ENCODE measurements at places on chromosomes 3 and 15.

DNA sequence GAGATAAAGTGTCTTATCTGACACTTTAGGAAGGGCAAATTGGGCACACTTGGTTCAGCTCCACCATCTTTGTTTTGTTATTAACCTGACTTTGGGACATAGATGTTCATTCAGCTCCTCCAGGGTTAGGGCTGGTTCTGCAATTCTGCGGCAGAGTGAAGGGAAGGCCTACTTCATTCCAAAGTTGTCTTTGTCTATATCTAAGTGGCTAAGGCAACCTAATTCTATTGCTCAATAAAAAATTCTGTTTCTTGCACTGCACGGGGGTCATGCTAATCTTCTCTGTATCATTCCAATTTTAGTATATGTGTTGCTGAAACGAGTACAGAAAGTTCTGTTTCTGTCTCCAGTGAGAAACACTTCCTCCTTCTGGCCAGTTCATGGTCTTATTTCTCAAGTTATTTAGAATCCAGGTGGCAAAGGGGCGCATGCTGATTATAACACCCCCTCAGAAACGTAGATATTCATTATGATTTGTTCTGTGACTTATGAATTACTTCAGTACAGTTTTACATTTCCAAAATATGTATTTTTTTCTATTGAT, 53.5 kb downstream of the PFN2 start:
- no peak for DNase-seq

GRCh38 chr3:126542340-126543241, 16.1 kb downstream of the C3orf22 start:
- DNase-seq: no peak

DNA sequence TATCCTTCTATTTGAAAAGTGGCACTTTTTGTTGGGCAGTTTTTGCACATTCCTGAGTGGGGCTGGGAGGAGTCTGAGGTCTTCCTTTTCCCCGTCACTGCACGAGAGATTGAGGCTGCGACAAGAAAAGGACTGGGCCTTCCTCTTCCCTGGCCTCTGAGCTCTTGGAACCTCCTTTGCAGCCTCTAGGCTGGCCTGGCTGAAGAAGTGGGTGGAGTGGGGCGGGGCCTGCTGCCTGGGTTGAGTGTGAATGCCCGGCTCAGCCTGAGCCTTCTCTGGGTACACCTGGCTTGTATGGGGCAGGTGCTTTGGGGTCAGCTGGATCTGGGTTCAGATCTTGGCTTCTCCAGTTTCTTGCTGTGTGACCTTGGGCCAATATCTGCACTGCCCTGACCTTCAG, 43.1 kb downstream of the PLXNA1 start:
- DNase-seq: no peak

GRCh38 chr15:70258369-70259027, 160.8 kb upstream of the TLE3 start:
- DNase-seq: peak; percentile 55

DNA sequence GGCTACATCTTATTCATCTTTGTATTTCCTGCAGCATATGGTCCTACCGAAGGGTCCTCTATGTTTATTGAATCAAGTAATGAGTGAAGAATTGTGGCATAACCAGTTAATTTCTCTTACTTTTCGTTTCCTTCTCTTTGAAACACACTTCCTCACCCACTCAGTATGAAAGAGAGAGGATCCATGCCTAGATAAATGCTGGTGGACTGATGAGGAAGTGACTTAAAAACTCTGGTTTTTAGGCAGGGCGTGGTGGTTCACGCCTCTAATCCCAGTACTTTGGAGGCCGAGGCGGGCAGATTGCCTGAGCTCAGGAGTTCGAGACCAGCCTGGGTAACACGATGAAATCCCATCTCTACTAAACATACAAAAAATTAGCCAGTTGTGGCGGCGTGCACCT, 2.2 kb upstream of the MB21D2 start:
- DNase-seq: no peak

DNA sequence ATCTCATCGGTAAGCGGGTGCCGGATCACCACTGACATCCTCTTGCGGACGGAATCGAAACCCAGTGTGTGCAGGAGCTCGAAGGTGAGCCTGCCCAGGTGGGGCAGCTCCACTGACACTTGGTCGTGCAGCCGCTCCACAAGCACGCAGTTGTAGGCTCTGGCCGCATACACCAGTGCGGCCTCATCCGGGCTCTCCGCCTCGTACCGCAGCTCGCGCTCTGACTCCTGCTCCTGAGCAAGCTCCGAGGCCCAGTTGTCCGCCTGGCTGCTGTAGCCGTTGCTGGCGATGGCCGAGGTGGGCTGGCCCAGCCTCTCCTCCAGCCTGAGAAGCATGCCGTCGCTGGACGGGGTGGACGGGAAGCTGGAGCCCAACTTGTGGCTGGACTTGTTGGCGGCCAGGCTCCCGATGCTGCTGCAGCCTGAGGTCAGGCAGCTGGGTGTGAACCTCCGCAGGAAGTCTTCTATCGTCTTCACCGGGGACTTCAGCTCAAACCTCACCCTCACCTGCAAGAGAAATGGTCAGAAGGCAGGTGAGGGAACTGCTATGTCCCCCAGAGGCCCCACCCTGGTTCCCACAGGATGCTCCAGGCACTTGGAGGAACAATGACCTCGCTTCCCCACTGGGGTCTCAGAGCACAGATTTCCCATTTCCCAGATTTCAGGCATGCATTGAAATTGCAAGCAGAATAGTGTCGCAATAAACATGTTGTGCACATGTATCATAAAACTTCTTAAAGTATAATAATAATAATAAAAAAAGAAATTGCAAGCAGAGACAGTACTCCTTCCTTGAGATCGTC, 149.2 kb downstream of the ATP10A start:
- DNase-seq: no peak

GRCh38 chr3:45214061-45214680, 11.9 kb downstream of the TMEM158 start:
- DNase-seq: no peak

- DNase-seq: peak; percentile 25
These were observed 210.2 kb downstream of the ADAMTS17 start for GRCh38 chr15:100131321-100132224.

- no peak for DNase-seq
These were observed 124.2 kb downstream of the TFG start for GRCh38 chr3:100833483-100833882.

DNA sequence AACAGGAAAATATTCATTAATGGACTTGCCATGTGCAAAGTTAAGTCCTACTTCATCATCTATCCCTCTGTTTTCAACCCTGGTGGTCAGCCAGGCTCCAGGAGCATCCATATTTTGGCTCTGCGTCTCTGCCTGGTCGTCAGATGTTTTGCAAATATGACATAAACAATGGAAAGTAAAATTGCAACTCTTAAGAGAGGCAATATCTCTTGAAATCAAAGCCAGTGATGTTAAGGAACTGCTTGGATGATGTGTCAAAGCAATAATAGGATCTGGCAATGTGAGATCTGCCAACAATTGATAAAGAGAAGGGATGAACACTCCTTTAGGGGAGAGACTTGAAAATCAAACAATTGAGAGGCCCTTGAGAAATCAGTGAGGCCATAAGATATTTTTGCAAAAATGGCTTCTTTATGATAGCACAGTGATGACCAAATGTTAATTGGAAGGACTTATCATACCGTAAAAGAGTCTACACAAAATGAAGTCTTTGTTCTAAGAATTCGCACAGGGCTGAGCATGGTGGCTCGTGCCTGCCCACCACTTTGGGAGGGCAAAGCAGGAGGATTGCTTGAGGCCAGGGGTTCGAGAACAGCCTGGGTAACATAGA, 6.5 kb downstream of the ABHD6 start:
- DNase-seq: no peak

DNA sequence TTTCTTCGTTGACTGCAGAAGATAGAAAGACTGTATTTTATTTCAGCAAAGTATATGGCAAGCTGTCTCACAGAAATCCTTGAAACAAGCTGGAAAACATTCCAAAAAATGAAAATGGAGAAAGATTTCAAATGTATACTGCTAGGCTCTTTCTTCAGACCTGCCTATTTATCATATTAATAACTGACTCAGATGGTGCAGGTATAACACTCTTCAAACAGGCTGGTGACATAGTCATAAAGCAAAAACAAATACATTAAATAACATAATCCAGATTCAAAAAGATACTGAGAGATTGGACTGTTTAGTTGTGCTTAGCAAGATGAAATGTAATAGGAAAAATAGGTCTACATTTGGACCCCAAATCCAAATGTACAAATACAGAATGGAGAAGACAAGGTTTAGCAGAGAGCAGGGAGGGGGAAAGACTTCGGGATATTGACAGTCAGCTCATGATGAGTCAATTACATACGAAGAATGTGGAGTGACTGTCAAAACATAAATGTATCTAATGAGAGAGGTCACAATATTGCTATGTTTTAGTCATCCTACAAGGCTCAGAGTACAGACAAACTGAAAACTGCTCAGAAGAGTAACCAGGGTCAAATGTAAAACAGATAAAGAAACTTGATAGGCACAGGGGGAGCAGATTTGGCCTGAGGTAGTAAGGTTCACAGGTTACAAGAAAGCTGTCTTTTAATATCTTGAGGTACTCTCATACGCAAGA, 88.7 kb downstream of the DMXL2 start:
- DNase-seq: no peak
